ENCODE measurements at places on chromosomes 3 and 15.

GRCh38 chr3:126309861-126310655 lies 47.1 kb downstream of the KLF15 start:
- no peak for DNase-seq

GRCh38 chr15:88221836-88222235 lies 34.7 kb downstream of the NTRK3 start:
- DNase-seq: no peak

GRCh38 chr3:115660646-115661337 lies 37.5 kb downstream of the GAP43 start:
- no peak for DNase-seq

DNA sequence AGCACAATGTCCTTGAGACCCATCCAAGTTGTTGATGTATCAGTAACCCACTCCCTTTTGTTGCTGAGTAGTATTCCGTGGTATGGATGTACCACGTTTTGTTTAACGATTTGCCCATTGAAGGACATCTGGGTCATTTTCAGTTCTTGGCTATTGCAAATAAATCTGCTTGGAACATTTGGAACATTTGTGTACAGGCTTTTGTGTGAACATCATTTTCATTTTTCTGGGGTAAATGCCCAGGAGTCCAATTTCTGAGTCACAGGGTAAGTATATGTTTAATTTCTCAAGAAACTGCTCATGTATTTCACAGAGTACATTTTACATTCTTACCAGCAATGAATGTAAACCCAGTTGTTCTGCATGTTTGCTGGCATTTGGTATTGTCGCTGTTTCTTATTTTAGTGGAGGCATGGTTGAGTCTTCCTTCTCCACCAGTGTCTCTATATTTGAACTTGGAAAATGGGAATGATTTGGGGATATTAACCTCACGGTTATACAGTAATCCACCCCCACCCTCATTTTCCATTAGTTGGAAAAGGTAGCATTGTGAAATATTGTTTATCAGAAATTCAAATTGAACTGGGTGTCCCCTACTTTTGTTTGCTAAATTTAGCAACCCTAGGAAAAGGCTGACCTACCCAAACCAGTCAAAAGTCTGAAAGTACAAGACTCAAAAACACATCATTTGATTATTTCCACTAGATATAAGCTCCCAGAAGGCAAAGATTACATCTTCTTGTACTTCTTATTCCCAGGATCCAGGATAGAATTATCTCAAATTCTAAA lies 30.8 kb downstream of the POMGNT2 start:
- no peak for DNase-seq

GRCh38 chr15:68330901-68331300 lies 53.4 kb downstream of the FEM1B start:
- DNase-seq: peak; percentile 45

- no peak for DNase-seq
Observed at GRCh38 chr3:57681691-57682090, 11.2 kb downstream of the DENND6A start.

- peak; percentile 92 for DNase-seq
Observed at GRCh38 chr3:16484216-16484615, 29.3 kb downstream of the RFTN1 start.

GRCh38 chr3:113659101-113659541 lies 37.3 kb downstream of the USF3 start:
- no peak for DNase-seq

DNA sequence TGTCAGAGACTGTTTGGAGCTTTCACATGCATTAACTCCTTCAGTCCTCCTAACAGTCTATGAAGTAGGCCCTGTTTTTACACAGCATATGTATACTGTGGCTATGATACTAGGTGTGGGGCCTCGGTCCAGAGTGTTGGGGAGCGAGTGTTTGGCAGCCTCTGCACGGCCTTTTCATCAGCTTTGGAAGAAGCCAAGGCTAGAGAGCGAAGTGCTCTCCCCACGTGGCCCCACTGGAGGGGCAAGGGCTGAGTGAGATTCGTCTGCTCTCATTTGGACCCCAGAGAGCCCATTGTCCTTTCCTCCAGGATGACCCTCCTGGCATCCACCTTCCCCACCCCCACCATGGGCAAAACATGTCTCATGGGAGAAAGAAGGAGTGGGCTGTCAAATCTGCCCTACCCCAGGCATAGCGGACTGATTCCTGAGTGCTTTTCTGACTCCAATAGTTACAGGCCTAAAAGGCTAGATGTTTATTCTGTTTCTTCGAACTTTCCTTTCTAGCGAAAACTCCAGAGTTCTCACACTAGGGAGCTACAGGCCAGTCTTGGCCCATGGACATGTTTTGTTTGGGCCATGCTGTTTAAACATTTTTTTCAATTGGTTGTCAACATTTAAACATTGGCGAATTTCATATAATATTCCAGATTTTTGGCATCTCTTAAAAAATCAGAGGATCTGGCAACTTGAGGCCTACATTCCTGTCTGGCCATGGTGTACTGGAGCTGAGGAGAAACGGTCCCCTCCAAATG lies 76.0 kb downstream of the EEFSEC start:
- DNase-seq: no peak

DNA sequence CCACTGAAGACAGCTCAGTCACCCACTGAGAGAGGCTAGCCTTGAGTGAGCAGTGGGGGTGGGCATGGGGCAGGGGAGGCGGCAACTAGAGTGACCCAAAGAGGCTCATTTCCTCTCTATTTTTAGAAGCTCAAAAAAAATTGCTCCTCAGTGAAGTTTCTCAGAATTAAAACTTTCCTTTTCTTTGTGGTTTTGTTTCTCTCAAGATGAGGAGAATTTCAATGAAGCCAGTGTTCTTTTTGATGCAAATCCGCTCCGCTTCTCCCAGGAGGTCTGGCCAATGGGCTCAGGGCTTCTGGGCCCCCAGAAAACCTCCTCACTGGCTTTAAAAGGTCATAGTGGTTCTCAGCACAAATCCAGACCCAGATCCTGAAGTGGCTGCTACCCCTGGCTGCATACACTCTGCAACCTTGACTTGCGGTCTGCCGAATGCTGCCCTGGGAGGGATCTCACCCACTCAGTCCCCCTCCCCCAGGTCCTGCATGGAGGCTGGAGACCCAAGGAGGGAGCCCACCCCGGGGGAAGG lies at the start of gene ACSBG1:
ACSBG1 (minus strand) TSS at position 51 of the 526 bp plus-strand sequence. CDS start 64 bp downstream, outside the sequence.
- DNase-seq: peak; percentile 59

GRCh38 chr15:39629371-39629770 lies 48.5 kb downstream of the THBS1 start:
- no peak for DNase-seq

GRCh38 chr3:107082527-107082926 lies 294.7 kb upstream of the CCDC54 start:
- DNase-seq: no peak

- peak; percentile 24 for DNase-seq
Observed at GRCh38 chr3:61381745-61382392, 130.6 kb upstream of the FHIT start.

DNA sequence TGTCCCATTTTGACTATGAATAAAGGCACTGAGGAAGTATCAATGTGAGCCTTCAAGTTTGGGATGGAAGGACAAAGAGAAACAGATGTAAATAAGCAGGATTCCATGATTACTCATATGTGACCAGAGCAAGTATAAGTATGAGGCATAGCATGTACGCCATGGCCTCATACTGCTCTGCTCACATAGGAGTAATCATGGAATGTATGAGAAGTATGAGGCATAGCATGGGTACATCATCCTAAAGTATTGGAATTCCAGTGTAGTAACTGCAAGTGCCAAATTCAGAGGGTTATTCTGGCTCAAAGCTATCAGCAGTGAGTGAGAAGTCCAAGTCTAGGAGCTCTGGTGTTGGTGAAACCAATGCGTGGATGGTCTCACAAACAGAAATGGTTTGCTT lies 81.2 kb upstream of the WDR72 start:
- no peak for DNase-seq
